ENCODE measurements at places on chromosomes 7 and 10.

- no peak for DNase-seq
Observed at GRCh38 chr10:44860811-44861736, 50.1 kb upstream of the TMEM72 start.

GRCh38 chr7:5183155-5183554, 6.9 kb upstream of the WIPI2 start:
- DNase-seq: no peak

- DNase-seq: no peak
Observed at GRCh38 chr7:3861941-3862340, 560.9 kb downstream of the SDK1 start.

DNA sequence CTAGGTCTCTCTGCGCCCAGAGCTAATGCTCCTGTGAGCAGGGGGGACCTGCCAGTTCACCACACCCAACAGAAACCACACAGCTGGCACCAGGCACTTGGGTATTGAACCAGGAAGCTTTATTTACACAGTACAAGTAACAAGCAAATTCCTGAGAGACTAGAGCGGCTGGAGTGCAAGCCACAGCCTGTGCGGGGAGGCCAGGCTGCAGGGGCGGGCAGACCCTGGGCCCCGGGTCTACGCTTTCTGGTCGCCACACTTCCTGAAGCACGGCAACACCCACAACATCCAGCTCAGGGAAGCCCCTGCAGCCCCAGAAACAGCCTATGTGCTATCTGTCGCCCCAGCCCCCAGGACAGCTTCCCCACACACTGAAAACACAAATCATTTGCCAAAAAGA, 125.0 kb downstream of the FAM53B start:
- no peak for DNase-seq

- no peak for DNase-seq
Observed at GRCh38 chr7:80273327-80273726, 138.7 kb downstream of the GNAI1 start.

- no peak for DNase-seq
Observed at GRCh38 chr7:36045830-36046341, 107.2 kb upstream of the EEPD1 start.

DNA sequence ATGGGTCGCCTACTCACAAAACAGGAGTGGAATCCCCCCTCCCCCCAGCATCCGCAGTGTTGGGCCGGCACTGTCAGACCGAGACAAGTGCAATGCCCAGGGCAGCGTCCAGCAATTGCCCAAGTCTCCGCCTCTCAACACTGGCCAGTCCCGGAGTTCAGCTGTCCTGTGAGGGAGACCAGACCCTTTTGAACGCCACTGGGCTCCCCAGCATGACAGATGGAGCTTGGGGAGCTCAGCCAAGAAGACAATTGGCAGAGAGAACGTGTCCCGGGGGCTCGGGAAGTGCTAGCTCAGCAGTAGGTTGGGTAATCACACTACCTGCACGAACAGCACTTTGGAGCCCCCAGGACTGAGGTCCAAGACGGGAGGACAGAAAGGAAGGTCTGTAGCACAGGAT, 4.7 kb downstream of the COPS6 start:
- no peak for DNase-seq

DNA sequence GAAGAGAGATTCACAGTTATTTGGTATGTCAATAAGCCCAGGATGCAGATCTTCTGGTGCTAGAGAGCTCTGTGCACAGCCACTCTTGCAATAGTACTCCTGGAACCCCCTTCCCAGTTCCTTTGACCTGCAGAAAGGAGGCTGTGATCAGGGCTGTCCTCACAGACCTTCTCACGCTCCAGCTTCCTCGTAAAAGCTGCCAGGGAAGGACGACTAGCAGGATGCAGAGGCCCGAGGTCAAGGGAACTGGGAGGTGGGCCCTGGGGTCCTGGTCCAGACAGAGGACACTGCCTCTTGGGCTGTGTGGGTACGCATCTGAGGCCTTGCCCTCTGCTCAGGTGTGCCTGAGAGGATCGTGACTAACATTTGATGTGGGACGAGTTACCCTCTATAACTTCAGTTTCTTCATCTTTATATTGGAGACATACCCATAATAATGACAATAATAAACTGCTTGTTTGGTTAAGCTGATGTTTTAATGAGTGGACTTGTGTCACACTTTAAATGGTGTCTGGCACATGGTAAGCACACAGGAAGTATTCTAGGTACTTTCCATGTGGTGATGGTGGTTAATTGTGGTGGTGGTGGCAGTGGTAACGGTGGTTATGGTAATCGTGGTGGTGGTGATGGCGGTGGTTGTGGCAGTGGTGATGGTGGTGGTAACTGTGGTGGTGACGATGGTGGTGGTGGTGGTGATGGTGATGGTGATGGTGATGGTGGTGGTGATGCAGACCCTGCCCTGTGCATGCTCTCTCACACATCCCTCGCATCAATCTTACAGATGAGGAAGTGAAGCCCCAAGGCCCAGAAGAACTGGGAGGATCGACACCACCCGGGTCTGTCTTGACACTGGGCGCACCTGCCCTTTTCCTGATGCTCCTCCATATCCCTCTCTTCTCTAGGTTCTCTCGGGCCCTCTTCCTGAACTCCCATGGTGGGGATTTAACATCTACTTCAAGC, 235.2 kb upstream of the GRB10 start:
- DNase-seq: no peak

DNA sequence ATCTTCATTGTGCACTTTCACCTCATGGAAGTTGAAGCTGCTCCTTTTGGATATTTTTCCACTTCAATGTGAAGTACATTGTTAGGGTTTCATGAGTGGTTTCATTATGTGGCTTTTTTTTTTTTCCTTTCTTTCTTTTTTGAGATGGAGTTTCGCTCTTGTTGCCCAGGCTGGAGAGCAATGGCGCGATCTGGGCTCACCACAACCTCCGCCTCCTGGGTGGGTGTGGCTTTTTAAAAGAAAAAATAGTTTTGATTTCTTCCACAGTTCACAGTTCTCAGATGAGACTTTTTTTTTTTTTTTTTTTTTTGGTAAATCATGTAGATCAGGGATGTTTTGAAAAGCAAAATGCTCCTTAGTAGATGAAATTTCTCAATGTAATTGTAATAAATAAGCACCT, 652.3 kb upstream of the ANKRD30A start:
- no peak for DNase-seq

DNA sequence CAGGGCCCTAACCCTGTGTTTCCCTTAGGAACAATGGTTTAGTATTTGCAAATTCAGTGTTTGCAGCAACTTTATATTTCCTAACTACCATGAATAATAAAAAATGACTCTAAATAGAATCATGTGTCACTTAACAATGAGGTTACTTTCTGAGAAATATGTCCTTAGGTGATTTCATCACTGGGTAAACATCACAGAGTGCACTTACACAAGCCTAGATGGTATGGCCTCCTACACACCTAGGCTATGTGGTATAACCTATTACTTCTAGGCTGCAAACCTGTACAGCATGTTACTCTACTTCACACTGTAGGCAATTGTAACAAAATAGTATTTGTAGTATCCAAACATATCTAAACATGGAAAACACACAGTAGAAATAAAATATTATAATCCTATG, 1174.6 kb upstream of the LRRTM3 start:
- DNase-seq: no peak

GRCh38 chr10:112989826-112990225, 39.8 kb downstream of the TCF7L2 start:
- DNase-seq: no peak

- DNase-seq: no peak
Observed at GRCh38 chr10:122084286-122085041, 95.5 kb downstream of the TACC2 start.

DNA sequence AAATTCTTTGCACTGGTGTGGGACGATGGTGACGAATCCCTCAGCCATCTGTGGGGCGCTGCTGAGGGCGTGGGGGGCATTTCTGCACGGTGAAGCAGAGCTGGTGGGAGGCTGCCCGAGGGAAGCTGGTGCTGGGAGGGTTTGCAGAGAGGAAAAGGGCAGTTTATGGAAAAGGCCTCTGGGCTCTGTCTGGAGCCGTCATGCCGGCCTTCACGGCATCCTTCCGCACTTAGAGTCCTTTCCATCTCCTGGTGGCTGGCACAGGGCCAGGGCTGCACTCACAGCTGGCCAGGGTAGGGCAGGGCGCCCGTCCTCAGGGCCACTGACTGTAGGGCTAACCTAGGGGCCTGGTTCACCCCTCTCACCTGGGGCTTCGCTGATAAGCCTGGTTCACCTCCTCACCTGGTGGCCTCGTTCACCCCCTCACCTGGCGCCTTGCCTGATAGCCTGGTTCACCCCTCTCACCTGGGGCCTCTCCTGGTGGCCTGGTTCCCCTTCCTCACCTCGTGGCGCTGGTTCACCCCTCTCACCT, 598 bp upstream of the AMZ1 start:
- no peak for DNase-seq

- no peak for DNase-seq
Observed at GRCh38 chr7:114481999-114482398, 67.4 kb downstream of the FOXP2 start.

DNA sequence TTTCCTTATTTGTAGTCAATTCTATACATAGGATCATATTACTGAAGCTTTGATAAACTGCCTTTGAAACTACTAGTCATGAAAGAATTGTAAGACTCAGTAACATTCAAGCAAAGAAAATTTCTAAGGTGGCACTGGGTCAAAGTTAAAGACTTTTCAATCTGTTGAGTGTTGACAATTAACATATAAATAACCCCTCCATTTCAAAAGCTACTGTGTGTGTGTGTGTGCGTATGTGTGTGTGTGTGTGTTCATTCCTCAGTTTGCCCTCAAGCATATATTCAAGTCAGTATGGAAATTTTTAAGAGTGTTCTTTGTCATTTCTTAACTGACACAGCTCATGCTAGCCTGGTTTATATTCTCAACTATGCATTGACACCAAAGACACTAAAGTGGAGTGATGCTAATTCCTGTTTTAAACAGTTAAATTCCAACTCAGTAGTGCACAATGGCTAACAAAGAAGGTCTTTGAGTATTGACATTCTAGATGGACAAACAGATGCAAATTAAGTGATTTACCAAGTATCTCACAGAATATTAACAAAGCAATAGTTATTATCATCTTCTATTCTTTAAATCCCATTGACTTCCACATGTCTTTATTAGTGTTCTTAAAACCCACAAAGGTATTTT, 314.8 kb upstream of the GRM3 start:
- no peak for DNase-seq

- peak; percentile 17 for DNase-seq
Observed at GRCh38 chr10:1130226-1130625, 74.0 kb downstream of the WDR37 start.

GRCh38 chr7:122803323-122803722, 82.9 kb downstream of the CADPS2 start:
- DNase-seq: no peak

All from stimulated activated CD8-positive, alpha-beta memory T cell treated with anti-CD3 and anti-CD28 coated beads, Interleukin-4, amount 100 ng/mL, for 48 hours (primary cell).